CD4-positive, alpha-beta T cell treated with Interleukin-17A for 4 hours (primary cell): ENCODE measurements at places on chromosomes 6 and 20.

GRCh38 chr6:35282472-35282871 lies 15.1 kb upstream of the DEF6 start:
- no peak for DNase-seq

DNA sequence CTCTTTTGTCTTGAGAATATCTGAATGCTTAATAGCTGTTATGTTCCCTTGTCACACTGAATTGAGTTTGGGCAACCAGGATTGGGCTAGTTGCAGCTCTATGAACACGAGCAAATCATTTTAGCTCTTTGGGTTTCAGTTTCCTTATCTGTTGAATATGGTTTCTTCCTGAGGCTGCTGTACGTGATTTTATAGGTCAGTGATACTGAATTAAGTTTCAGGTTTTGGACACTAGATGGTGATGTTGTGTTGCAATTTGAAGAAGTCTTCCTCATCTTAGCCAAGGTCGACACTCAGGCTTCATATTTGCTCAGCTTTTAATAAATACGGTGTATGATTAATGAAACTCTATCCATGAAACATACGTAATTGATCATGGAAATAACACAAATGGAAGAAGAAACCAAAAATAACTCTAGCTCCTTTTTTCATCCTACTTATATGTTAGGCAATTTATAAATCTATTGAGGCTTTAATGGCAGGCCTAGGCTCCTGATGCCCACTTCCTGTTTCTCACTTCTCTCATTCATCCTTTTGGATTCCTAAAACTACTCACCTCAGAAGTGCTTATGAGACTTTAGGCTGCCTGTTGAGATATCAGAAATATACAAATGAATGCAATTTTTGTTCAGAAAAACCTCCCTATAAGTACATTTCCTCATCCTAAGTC lies 354.1 kb upstream of the MAP3K7 start:
- DNase-seq = no peak

GRCh38 chr20:33273117-33273851 lies 9.7 kb upstream of the BPIFB1 start:
- DNase-seq = no peak

DNA sequence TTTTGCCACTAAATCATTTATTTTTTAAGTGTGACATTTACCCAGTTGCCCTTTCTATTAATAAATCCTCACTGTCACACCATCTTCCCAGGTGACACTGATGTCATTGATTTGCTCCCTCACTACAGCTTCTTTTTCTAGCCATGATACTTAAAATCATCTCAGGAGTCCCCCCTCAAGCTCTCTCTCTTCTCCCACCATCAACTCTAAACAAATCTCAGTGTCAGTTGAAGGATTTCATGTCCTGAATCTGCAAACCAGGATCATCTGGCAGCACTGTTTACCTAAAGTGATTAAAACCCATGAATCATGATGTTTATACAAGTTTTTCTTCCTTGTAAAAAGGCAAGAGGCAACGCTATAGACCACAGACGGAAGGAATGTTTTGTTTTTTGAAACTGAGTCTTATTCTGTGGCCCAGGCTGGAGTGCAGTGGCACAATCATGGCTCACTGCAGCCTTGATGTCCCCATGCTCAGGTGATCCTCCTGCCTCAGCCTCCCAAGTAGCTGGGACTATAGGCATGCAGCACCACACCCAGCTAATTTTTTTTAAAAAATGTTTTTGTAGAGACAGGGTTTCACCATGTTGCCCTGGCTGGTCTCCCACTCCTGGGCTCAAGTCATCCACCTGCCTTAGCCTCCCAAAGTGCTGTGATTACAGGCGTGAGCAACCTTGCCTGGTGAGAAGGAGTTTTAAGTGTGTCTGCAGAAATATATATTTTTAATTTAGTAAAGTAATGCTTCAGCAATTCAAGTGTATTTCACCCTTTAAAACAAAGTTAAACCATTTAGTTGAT lies 30.1 kb upstream of the SH3BGRL2 start:
- no peak for DNase-seq

DNA sequence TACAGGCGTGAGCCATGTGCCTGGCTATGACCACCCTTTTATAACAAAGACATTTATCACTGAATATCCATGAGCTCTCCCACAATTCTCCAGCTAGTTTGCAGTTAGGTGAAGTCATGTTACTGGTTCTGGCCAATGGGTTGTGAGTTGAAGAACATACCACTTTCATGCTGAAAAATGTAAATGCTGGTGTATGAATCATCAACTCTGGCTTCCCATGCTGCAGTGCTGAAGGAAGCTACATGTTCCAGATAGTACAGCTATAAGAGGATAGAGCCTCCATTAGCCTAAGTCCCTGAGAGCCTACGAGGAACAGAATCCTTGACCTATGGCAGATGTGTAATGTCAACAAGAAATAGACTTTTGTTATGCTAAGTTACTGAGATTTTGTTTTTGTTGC lies 180.4 kb downstream of the BTBD9 start:
- no peak for DNase-seq

GRCh38 chr6:3337521-3338350 lies 79.0 kb downstream of the PSMG4 start:
- DNase-seq = no peak
